Activated CD8-positive, alpha-beta memory T cell treated with anti-CD3 and anti-CD28 coated beads for 1 hour (primary cell): ENCODE measurements at places on chromosomes 4 and X.

GRCh38 chr4:8709729-8710360 lies 117.3 kb downstream of the CPZ start:
- DNase-seq: no peak

DNA sequence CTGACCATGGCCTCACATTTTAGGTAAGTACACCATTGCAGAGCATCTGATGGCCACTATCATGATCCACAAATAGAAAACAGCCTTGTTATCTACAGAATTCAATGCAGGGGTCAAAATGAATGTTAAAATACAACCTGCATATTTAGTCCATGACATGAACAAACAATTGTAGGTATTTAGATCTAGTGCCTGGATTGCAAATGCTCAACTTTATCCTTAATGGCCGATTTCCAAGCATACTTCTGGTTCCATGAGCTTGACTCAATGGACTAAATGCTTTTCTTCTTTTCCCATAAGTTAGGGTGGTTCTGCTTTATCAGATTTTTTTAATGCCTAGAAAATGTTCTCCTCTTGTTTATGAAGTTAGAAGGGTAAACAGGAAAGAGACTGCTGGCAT lies 139.2 kb upstream of the TTC29 start:
- DNase-seq: no peak

DNA sequence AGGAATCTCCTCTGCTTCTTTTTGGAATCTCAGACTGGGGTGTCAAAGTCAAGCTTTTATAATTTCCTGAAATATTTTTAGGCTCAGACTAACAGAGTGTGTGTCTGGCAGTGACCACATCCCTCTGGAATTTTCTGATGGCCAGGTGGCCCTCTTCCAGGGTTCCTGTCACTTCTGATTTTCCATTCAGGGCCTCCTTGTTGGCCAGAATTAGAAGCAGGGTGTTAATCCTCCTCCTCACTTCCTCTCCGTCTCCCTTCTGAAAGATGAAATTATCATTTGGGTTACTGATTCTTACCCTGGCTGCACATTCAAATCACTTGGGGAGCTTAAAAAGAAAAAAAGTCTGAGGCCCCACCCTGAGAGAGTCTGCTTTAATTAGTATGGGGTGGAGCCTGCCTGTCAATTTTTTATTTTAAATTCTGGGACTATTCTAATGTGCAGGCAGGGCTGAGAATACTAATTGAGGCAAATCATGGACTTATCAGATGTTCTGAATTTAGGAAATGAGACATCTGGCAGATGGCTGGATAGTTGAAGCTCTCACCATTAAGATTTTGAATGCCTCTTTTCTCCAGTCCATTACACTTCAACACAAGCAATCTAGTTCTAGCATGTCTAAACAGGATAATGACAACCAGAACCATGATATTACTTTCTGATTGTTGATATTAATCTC lies 43.2 kb downstream of the HAND2 start:
- DNase-seq: no peak

GRCh38 chr4:94348666-94349065 lies 6.0 kb upstream of the HPGDS start:
- DNase-seq: no peak

GRCh38 chr4:26132858-26133257 lies 188.0 kb upstream of the RBPJ start:
- no peak for DNase-seq

DNA sequence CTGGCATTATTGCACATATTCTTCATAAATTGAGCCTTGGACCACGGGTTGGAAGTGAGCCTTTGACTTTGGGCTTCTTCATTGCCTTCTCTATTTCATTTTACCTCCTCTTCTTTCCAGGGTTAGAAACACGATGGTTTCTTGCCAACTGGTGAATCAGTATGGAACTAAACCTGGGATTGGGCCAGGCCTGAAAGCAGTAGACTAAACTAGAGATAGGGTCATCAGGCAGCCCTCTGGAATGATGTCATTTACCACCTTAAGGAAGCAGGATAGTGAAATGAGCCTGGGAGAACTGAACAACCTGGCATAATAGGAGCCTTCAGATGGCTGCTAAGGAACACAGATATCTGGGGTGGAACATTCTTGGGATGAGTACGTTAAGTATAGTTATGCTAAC lies 67.5 kb upstream of the ATP8A1 start:
- DNase-seq: no peak

GRCh38 chr4:38381788-38382187 lies 282.2 kb upstream of the KLF3 start:
- no peak for DNase-seq

DNA sequence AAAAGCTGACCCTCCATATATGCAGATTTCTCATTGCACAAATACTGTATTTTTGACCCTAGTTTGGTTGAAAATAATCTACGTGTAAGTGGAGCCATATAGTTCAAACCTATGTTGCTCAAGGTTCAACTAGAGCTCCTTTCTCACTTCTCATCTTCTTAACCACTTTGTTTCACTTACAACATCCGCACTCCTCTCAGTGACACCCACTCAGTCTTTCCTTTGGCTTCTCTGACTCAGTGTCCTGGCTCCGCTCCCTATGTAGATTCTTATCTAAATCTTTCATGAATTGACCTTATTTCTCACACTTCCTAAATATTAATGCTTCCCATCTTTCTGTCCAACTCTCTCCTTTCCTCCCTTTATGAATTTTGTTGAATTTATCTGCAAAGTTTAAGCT lies 32.9 kb upstream of the DKK2 start:
- no peak for DNase-seq
